ENCODE measurements at places on chromosomes 7 and 10.

- no peak for DNase-seq
Observed at GRCh38 chr10:71234970-71235685, 22.8 kb downstream of the UNC5B start.

- DNase-seq: no peak
Observed at GRCh38 chr7:91653286-91653685, 227.2 kb downstream of the MTERF1 start.

- DNase-seq: no peak
Observed at GRCh38 chr7:85479918-85480643, 293.2 kb upstream of the SEMA3D start.

DNA sequence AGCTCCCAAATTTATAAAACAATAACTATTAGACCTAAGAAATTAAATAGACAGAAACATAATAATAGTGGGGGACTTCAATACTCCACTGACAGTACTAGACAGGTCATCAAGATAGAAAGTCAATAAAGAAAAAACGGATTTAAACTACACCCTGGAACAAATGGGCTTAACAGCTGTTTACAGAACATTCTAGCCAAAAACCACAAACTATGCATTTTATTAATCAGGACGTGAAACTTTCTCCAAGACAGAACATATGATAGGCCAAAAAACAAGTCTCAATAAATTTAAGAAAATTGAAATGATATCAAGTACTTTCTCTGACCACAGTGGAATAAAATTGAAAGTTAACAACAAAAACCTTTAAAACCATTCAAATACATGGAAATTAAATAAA, 46.4 kb downstream of the ZNF680 start:
- no peak for DNase-seq

DNA sequence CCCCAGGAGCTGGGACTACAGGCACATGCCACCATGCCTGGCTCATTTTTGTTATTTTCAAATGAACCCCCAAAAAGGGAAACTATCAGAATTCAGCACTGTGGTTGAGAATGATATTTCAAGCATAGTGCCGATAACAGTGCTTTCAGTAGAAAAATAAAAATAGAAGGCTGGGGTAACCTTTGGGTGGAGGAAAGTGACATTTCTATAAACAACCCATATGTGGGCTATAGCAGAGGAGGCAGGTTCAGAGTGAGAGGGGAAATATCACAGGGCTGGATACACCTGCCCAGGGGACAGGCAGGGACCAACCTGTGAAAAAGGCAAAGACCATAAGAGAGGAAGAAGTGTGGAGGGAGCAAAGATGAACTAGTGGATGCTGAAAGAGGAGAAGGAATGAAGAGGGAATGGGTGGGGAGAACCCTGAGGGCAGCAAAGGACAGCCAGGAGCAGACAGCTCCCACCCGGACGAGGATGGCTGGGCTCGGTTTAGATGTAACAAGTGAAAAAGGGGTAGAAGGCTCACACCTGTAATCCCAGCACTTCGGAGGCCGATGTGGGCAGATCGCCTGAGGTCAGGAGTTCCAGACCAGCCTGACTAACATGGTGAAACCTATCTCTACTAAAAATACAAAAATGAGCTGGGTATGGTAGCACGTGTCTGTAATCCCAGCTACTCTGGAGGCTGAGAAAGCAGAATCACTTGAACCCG, 56.5 kb downstream of the MAP3K8 start:
- no peak for DNase-seq

GRCh38 chr10:88497913-88498312, 85.2 kb downstream of the RNLS start:
- DNase-seq: no peak

GRCh38 chr7:95501261-95501832, 15.6 kb downstream of the ASB4 start:
- no peak for DNase-seq

DNA sequence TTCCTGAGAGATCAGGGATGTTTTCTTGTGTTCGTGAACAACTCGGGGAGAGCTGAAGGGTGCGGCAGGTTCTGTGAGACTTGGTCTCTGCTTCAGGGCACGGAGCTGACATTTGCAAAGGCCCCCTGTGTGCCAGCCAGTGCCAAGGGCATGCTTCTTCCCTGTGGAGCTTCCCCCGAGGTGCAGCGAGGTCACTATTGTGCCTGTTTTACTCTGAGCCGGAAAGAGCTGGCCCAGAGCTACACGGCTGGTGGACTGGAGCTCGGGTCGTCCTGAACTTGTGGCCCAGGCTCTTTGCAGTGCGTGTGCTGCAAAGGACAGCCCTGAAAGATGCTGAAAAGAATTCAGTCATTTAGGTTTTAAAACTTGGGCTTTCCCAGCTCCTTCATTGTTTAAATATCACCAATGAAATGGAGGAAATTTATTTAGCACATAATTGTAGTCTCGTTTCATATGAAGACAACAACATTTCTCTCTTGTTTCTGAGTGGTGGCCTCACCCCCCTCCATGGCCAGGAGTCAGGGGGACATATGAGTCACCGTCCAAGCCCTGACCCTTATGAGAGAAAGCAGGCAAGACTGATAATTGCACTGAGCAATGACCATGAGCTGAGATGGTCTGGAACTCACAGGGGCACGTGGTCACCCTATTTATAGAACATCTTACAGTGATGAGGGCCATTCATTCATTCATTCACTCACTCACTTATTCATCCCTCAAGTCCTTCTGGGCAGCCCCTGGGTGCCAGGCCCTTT, 102.6 kb downstream of the PTPRE start:
- DNase-seq: no peak

- DNase-seq: no peak
Observed at GRCh38 chr7:27590416-27590815, 72.3 kb downstream of the HIBADH start.

DNA sequence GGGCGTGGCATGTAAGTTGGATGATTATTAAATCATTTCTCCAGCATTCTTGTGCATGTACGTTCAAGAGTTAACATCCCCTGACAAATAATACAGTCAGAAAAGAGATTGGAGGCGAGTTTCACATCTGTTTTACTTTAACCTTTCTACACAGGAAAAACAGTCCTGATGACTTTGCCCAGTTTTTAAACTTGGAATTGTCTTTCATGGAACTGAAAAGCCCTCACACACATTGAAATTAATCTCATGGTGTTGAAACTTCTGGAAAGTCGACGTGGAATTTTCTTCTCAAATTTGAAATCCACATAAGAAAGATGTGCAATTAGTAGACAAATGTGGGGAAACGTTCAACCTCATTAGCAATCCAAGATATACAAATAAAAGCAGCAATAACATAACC, 31.2 kb upstream of the ZNF438 start:
- no peak for DNase-seq

DNA sequence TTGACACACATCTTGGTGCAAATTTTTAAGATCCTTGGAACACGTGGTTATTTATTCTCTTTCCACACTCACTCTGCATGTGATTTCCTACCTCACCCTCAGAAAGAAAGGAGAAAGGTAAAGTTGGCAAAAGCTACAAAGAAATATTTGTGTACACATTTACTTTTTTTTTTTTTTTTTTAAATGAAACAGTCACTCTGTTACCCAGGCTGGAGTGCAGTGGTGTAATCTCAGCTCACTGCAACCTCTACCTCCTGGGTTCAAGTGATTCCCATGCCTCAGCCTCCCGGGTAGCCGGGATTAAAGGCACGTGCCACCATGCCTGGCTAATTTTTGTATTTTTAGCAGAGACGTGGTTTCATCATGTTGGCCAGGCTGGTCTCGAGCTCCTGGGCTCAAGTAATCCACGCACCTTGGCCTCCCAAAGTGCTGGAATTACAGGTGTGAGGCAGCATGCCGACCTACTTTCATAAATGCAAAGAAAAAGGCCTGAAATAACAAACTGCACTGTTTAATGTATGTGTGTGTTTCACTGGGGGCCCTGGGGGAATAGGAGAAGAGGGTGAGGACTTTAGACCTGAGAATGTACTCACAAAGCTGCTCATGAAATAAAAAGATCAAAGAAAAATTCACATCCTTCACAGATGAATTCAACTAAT, 71.6 kb upstream of the GRID1 start:
- DNase-seq: no peak

DNA sequence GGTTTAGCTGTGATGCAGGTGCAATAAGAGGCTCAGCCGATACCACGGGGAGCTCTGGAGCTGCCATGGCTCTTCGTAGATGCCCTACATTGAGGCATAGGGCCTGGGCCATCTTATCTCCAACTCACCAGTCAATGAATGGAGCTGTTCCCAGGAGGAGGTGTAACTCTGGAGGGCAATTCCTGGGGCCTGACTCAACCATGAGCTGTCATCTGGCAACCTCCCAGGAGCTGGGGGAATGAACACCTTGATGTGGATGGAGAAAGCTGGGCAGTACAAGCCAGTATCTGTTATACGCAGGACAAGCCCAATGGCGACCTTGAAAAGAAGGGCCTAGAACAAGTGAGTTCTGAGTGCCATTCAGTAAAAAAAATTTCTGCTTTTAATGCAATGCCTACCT, 224.0 kb upstream of the PLXDC2 start:
- DNase-seq: no peak

DNA sequence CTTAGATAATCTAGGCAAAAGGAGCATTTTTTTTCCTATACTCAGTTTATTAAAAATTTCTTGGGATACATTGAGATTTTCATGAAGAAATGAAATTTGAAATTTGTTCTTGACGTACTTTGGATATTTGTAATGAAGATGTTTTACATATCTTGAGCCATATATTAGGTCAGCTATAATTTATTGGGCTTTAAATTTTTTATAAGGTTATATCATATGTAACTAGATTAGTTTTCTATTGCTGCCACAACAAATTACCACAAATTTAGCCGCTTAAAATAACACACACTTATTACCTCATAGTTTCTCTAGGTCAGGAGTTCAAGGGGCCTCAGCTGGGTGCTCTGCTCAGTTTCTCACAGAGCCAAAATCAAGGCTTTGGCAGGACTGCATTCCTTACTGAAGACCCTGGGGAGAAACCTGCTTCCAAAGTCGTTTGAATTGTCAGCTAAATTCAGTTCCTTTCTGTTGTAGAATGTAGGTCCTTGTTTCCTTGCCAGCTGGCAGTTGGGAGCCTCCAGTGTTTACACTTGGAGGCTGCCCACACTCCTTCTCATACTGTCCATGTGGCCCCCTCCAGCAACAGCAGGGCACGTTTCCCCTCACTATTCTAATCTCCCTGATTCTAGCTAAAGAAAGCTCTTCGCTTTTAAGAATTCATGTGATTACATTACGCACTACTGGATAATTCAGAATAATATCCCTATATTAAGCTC, 42.6 kb upstream of the DNAH11 start:
- no peak for DNase-seq

- DNase-seq: no peak
Observed at GRCh38 chr7:135151533-135151932, 3.7 kb downstream of the TMEM140 start.

DNA sequence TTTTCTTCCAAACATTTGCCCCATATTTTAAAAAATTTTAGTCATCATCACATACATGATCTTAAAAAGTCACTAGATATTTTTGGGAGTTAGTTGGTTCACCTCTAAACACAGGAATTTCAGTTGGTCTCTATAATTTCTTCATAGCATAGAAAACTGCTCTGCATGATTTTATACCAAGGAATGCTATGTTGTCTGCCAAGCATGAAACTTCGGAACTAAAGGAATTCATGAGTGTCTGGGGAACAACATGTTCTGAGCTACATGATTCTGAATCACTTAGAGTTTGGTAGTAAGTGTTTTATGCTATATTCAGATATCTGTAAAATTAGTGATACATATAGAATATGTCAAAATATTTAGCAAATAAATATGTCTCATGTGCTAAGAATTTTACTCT, 957.8 kb downstream of the GATA3 start:
- no peak for DNase-seq

DNA sequence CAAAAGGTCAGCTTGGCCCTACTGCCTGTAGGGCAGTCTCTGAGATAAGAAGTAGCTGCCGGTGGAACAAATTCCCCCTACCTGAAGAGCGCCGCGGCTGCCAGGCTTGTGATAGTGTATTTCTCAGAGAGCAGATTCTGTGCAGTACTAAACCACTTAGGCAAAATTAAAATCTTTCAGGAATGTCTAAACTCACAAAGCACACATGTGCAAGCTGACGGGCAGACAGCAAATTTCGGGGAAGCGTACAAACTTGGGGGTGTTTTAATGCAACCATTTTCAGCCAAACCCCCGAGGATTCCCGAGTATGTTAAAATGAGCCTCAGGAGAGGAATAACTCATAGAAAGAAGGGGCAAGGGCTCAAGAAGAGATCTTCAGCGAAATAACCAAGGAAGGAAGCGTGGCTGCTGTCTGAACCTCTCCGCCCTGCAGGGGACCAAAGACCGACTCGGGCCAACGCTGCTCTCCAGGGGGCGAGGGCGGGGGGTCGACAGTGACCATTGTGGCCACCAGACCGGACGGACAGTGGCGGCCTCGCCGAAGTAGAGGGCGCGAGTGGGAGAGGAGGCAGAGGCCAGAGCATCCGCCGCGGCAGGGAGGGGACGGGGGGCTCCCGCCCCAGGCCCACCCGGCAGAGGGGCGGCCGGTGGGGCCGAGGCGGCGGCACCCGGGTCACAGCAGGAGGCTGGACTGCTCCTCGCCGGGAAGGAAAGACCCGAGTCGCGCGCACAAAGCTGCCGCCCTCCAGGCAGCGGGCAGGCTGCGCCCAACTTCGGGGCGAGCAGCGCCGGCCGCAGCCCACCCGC, 819 bp downstream of the HYCC1 start:
- DNase-seq: peak; percentile 54

- no peak for DNase-seq
Observed at GRCh38 chr7:31663072-31663471, 23.9 kb upstream of the PPP1R17 start.

- peak; percentile 37 for DNase-seq
Observed at GRCh38 chr7:33108554-33109004, 625 bp downstream of the RP9 start.

- DNase-seq: no peak
Observed at GRCh38 chr10:127283017-127283416, 86.6 kb upstream of the INSYN2A start.

- DNase-seq: no peak
Observed at GRCh38 chr10:110492069-110492822, 5.5 kb upstream of the DUSP5 start.

- no peak for DNase-seq
Observed at GRCh38 chr10:126191192-126191591, 197.1 kb downstream of the ADAM12 start.

DNA sequence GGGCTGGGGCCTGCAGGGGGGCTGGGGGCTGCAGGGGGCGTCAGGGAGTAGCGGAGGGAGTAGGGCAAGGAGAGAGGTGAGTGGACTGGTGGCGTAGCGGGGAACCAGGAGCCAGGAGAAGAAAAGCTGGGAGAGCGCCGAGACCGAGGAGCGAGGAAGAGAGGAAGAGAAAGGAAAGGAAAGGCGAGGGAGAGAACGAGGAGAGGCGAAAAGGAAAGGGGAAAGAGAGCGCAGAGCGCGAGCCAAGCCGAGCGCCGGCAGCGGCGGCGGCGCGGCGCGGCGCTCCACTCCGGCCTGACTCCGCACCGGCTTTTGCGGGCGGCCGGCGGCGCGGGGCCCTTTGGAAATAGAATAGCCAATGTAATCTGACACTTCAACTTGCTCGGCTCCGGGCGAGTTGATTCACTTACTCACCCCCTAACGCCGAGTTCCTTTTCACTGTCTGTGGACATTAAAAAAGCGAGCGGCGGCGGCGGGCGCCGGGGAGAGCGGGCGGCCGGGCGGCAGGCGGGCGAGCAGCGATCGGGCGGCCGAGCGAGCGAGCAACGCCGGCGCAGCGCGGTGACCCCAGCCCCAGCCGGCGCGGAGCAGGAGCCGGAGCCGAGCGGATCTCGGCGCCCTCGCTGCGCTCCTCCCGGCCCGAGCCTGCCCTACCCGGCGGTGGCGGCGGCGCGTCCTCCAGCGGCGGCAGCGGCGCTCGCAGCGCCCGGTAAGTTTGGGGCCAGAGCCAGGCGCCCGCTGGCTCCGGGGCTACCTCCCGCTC, at the start of gene ZMIZ1:
Gene ZMIZ1 (plus strand): TSS at position 405 of the 763 bp plus-strand sequence. CDS start 132,667 bp downstream, outside the sequence.
- peak; percentile 90 for DNase-seq

GRCh38 chr10:56346845-56347415, 14.1 kb downstream of the ZWINT start:
- no peak for DNase-seq

Measured in activated naive CD8-positive, alpha-beta T cell treated with anti-CD3 and anti-CD28 coated beads, Interleukin-2, amount 10 ng/mL, durations not matched to agents 7 days and 5 days (primary cell).